Activated T-cell treated with anti-CD3 and anti-CD28 coated beads, Interleukin-2, amount 50 U/mL, for 24 hours (primary cell): ENCODE measurements at places on chromosomes 7 and 10.
A peak's percentile ranks its signal among the peaks of the same experiment; 100 is the strongest.

DNA sequence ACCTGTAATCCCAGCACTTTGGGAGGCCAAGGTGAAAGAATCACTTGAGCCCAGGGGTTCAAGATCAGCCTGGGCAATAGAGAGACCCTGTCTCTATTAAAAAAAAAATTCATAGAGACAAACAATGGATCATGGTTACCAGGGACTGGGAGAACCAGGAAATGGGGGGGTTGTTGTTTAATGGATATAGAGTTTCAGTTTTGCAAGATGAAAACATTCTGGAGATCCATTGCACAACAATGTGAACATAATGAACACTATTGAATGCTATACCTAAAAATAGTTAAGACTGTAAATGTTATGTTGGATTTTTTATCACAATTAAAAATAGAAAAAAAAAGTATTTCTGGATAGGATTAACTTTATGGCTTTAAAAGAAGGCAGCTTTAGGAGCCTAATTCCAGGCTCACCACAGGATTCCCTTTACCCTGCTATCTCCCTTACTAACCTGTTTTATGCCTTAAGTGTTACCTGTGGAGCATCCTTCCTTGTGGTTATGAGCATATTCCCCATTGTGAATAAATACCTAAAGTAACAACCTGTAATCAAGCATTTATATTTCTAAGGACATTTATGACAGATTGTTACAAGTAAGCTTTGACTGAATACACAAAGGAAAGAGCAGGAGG lies 45.1 kb upstream of the SGCE start:
- no peaks in the 10 kb centered on the region for H3K36me3 ChIP-seq
- H3K27ac ChIP-seq: no peak overlapping the region
- no peak for DNase-seq
- peaks cover 8% of the 10 kb centered on the region for H3K27me3 ChIP-seq
- no peaks in the 10 kb centered on the region for H3K4me1 ChIP-seq
- H3K4me3 ChIP-seq: no peak overlapping the region

DNA sequence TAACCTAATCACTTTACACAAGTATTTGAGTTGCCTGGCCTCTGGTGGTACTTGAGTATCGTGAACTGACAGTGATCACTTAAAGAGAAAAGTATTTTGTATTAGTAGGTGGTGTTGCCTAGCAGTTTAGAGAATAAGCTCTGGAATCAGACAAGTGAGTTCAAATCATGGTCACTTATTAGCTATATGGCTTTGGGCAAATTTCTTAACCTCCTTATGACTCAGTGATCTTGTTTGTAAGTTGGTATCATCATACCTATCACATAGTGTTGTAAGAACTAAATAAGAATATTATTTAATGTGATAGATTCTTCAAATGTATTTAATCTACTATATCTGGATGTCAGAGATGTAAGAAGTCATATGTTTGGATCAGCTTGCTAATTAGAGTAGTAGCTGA lies 163.8 kb downstream of the RNF133 start:
- no peak overlapping the region for H3K4me3 ChIP-seq
- no peaks in the 10 kb centered on the region for H3K4me1 ChIP-seq
- no peaks in the 10 kb centered on the region for H3K36me3 ChIP-seq
- DNase-seq: no peak
- H3K27me3 ChIP-seq: no peaks in the 10 kb centered on the region

DNA sequence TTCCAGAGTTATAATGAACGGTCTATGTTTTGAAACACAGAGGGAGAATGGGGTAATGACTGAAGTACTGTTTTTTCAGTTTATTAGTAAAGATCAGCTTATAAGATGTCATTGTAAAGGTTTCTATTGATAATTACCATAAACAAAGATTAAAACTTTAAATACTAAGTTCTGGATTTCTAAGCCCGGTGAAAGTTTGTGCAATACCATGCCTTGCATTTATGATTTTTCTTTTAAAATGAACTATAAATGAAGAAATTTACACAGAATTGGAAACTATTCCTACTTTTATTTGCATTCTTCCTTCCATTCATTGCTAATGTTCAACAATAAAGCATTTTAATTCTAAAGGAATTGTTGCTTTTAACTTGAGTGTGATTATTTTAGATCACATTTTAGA lies 4.9 kb downstream of the MEOX2 start:
- no peak overlapping the region for H3K27ac ChIP-seq
- peaks cover 25% of the 10 kb centered on the region for H3K27me3 ChIP-seq
- no peaks in the 10 kb centered on the region for H3K4me1 ChIP-seq
- no peak overlapping the region for H3K4me3 ChIP-seq
- no peaks in the 10 kb centered on the region for H3K36me3 ChIP-seq

DNA sequence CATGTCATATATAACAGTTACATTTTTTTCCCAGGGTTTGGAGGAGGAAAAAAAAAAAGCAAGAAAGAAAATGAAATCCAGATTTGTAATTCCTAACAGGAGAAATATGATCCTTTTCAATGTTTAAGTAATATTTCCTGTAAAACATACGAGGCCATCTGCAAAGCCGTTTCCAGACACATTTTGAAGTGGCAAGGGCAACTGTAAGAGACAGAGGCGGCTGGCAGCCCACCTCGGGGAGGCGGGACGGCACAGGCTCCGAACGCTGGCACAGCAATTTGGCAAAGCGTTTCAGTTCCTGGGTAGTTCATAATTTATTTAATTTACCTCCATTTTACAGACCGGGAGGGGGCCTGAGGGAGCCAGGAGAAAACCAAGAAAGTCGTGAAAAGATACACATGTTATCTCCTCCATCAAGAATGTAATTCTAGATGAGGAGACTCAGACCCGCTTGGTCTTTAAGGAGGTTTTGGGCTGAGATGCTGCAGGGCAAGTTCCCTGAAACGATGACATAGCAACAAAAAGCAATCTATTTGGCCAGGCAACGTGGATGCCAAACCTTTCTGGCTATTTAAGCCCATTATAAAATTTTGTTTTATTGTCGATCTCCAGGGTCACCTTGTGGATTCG lies 448.5 kb upstream of the MKI67 start:
- no peaks in the 10 kb centered on the region for H3K4me1 ChIP-seq
- H3K36me3 ChIP-seq: no peaks in the 10 kb centered on the region
- no peak overlapping the region for H3K27ac ChIP-seq
- no peak overlapping the region for H3K4me3 ChIP-seq
- no peak for DNase-seq

DNA sequence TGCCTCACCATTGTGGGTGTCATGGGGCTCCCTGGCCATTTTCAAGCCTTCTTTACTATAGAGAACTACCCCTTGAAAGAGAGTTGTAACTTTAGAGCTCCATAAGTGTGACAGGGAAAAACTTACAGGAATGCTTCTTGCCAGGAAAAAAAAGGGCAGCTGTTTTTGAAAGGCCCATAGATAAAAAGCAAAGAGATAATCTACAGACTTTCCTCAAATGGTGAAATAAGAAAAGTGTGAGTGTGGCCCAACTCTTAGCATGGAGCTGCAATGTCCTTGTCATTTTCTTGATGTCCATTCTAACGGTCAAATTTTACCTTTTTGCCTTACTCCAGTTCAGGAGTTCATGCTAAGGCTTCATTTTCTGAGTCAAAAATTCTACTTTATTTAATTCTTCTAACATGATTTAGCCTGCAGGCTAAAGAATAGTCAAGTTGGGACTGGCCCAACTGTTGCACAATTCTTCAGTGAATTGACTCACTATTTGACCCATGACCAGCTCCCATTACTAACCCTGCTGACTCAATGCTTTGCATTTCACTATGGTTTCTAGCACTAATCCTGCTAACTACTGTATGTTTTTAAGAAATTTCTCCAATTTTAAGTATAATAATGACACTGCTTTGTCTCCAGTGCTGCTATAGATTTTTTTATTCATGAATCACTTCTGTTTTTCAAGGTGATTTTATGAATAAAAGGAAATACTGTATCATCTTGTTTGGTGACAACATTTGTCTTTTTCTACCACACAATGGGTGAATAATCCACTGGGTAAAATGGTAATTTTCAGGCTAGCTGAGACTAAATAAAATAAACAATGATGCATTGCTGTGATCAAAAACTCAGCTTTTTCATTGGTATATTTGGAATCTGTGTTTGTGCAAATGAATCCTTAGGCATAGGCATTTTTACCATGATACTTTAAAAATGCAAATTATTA lies 41.4 kb upstream of the SGCE start:
- H3K4me1 ChIP-seq: no peaks in the 10 kb centered on the region
- H3K27ac ChIP-seq: no peak overlapping the region
- no peaks in the 10 kb centered on the region for H3K36me3 ChIP-seq
- H3K4me3 ChIP-seq: no peak overlapping the region

DNA sequence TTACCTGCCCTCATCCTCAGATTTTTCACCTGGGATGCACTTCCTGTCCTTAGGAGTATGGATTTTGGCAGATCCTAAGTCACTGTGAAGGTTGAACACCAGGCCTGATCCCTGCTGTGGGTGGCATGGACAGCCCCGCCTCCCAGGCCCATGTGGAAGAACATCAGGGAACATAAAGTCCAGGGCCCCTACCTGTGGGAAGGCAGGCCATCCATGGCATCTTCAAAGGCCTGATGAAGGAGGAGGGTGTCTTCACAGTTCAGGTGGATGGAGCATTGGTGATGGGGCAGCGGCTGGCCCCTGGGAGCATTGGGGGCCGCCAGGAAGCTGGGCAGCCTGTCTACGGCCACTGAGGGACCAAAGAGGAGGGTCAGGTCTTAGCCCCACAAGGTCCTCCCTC lies 24.6 kb downstream of the PYROXD2 start:
- H3K27ac ChIP-seq: no peak overlapping the region
- no peak overlapping the region for H3K4me3 ChIP-seq
- H3K27me3 ChIP-seq: no peaks in the 10 kb centered on the region
- no peak for DNase-seq
- no peaks in the 10 kb centered on the region for H3K36me3 ChIP-seq

DNA sequence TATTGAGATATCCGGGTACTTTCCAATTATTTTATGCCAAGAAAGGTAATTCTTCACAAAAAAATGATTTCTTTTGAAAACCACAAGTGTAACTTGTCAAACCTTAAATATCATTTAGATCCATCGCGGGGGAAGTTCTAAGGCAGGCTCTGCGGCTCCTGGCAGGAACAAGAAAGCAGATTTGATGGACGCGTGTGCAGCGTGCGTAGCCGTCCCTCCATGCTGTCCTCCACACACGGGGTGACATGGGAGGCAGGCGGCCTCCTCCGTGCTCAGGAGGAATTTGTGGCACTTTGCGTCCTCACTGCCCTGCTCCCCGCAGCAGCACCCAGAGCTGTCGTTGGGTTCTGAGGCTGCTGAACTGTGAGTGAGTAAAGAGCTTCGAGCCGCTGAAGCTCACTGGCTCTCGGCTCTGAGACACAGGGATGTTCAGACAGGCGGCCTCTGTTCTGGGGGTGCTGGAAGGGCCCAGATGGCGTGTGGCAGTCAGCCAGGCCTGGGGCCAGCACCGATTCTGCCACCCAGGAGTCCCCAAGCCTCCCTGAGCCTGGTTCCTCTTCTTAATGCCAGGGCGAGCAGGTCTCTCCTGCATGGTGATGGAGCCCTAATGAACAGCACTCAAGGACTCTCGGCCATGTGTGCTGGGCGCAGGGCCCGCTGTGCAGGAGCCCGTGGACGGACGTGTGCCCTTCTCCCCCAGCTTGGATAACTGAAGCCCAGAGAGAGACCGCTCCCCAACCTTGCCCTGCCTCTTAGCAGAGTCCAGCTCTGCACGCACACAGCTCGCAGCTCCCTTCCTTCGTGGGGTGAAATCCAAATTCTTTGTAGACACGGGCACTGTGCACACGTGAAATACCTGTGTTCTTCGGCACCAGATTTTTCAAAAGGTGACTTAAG lies 185.4 kb upstream of the SHH start:
- peaks cover 62% of the 10 kb centered on the region for H3K27me3 ChIP-seq
- H3K27ac ChIP-seq: no peak overlapping the region
- no peaks in the 10 kb centered on the region for H3K36me3 ChIP-seq
- H3K4me1 ChIP-seq: peaks cover 62% of the 10 kb centered on the region

DNA sequence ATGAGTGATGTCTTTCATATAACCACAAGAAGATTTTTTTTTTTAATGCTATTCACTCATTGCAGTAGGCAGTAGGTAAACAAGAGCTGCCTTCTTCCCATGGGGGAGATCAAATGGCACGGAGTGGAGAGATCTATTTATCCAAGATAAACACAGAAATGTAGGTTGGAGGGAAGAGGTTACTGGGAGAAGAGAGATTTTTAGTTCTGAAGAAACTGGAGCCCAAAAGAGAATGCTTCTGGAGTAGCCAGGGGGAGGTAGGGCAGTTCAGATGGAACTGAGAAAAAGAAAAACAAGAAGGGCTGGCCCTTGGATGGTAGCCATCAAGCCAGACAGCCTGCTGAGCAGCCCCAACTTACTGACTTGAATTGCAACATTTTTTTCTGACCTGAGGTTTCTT lies 270.1 kb upstream of the TPK1 start:
- no peaks in the 10 kb centered on the region for H3K27me3 ChIP-seq
- DNase-seq: no peak
- H3K4me1 ChIP-seq: no peaks in the 10 kb centered on the region

DNA sequence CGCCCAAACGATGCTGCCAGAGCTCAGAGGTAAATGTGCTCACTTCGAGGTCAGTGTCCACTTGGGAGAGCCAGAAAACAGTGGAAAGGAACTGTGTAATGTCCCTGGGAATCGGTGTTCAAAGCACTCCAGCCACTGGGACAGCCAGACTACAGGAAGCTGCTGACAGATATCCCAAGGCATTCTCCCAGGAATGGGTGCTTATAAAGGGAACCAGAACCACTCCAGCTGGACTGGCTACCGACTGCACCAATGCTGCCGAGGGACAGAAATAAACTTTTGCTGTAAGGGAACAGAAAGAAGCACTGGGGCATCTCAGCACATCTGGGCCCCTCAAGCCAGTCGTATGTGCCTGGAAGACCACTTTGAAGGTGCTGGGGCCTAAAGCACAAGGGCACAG lies 76.7 kb downstream of the ATXN7L1 start:
- H3K4me3 ChIP-seq: no peak overlapping the region
- H3K4me1 ChIP-seq: peaks cover 40% of the 10 kb centered on the region

- no peak overlapping the region for H3K4me3 ChIP-seq
- no peaks in the 10 kb centered on the region for H3K36me3 ChIP-seq
- no peak overlapping the region for H3K27ac ChIP-seq
- H3K4me1 ChIP-seq: peaks cover 13% of the 10 kb centered on the region
- no peak for DNase-seq
Observed at GRCh38 chr7:106129291-106129690, 17.2 kb upstream of the SYPL1 start.

GRCh38 chr7:112371701-112372100 lies 78.6 kb upstream of the IFRD1 start:
- H3K27ac ChIP-seq: no peak overlapping the region
- DNase-seq: no peak
- no peaks in the 10 kb centered on the region for H3K4me1 ChIP-seq
- H3K36me3 ChIP-seq: no peaks in the 10 kb centered on the region

DNA sequence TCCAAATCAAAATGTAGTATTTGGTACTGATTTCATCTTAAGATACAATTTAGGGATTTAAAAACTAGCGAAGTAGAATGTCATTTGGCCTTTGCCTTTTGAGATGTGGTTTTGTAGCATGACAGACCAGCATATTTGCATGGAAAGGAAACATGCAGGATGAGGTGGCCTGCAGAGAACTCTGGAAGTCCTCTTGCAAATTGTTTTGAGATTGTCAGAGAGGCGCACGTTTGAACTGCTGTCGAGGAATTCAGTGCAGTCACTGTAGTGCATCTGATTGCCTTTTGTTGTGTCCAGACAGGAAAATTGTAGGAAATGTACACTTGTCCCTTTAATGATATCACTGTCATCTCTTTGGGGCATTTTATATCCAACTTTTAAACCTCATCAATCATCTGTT lies 136.7 kb downstream of the CELF2 start:
- DNase-seq: no peak
- H3K4me3 ChIP-seq: no peak overlapping the region
- no peaks in the 10 kb centered on the region for H3K27me3 ChIP-seq
- H3K36me3 ChIP-seq: no peaks in the 10 kb centered on the region
- H3K27ac ChIP-seq: peak overlapping the region; percentile 22
- peaks cover 91% of the 10 kb centered on the region for H3K4me1 ChIP-seq
